ENCODE measurements at places on chromosomes 11 and 22.
A peak's percentile ranks its signal among the peaks of the same experiment; 100 is the strongest.

- DNase-seq = no peak
Measured at GRCh38 chr22:46830841-46831240, 68.4 kb downstream of the TBC1D22A start.

DNA sequence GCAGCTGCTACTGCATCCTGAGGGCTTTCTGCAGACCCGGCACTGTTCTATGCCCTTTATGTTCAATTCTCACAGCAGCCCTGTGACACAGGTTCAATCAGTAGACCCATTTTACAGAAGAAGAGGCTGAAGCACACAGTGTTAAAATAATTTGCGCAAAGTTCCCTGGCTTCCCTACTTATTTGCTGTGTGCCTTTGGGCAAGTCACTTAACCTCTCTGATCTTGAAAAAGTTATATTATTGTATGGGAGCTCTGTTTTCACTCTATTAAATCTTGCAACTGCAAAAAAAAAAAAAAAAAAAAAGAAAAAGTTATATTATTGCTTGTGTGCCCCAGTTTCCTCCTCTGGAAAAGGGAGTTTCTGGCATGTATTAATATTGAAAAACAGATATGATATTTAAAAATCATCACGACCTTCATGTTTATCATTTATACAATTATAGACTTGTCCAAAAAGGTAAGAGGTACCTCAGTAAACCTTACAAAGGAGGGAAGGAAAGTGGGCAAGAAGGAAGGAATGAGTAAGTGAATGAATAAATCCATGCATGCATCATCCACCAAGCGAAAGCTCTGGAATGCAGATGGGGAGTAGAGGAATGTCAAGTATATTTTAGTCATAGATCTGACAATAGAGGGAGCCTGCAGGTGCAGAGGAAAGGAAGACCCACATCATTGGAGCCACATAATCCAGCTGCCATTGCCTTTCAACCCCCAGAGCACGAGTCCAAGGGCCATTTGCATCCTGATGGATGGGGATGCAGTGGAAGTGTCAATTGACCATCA is 21.2 kb upstream of the ISX start:
- DNase-seq = no peak

DNA sequence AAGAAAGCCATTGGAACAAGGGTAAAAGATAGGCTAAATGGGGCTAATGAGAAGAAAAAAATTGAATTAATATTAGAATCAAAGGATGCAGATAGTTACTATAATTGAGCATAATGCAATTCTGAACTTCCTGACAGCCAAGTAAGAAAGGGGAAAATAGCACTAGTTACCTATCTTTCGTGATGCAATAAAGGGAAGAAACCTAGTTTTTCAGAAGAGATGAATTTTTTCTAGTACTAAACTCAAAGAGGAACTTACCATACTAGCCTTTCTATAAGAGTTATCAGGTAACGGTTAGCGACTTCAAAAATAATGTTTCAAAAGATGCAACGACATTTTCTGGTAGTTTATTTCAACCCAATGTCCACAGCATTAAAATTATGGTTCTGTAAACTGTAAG is 8.8 kb upstream of the WT1 start:
- no peak for DNase-seq

GRCh38 chr11:57935402-57936049 is 88.2 kb upstream of the OR9Q1 start:
- DNase-seq = no peak

DNA sequence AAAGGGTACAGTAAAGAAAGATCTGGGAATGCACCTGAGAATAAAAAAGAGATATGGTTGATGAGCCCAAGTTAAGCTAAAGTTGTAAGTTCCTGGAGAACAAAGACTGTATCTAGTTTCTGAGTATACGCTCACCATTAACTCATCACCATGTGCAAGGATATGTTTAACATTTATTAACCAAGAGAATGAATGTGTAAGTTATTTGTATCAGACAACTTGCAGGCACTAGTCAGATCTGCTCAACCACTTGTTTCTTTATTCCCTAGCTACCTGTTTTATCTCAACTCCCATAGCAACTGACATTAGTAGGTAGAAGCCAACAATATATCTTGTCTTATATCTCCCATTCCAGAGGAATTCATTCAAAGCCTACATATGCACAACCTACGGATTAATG is 74.9 kb upstream of the KCNA4 start:
- DNase-seq = no peak

DNA sequence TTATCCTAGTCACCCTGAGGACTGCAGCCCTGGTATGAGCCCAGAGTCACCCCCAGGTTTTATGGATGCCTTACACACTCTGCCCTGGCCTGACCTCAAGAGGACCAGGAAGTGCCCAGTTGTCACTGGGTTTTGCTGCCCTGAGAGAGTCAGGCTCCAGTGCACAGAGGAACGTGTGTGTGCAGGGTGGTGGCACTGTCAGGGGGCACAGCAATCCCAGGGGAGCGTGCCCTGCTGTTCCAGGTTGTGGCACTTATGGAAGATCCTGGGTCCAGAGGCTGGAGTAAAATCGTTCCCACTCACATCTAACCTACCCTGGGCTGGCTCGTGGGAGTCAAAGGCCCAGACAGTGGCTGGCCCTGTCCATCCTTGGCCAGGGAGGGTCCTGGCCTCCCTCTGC is 7.6 kb downstream of the APOBEC3A start:
- no peak for DNase-seq

DNA sequence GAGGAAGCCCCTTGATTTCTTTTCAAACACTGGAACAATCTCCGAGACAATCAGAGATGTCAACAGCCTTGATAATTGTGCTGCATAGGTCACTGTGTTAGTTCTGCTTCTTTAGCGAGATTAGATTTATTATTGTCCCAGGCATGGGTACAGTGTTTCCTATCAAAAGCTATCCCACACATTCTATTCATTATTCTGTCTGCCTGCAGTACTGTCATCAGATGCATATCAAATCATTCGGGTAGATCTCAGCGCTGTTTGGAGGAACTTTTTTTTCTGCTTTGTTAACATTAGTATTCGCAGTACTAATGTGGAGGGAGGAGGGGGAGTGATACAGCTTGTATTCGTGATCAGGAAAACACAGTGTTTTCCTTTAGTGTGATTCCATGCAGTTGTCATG is 208.0 kb downstream of the C11orf91 start:
- DNase-seq = no peak

GRCh38 chr11:121070951-121071845 is 29.8 kb upstream of the TECTA start:
- no peak for DNase-seq

DNA sequence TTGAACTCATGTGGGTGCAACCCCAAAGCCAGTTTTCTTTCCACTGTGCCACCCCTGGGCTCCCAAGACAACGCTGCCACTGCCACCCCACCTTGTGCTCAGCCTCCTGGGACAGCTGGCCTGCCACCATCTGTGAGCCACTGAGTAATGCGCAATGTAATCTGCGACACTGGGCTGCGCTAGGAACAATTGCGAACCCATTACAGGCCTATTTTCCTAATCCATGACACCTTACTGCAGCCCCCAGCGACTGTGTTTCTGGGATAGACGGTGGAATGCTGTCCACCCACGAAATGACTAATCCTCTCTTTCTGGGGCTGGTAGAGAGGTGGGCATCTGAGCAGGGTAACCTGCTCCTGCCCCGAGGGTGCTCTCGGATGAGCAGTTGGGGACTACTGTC is 22.2 kb downstream of the FLRT1 start:
- DNase-seq = peak; percentile 63

DNA sequence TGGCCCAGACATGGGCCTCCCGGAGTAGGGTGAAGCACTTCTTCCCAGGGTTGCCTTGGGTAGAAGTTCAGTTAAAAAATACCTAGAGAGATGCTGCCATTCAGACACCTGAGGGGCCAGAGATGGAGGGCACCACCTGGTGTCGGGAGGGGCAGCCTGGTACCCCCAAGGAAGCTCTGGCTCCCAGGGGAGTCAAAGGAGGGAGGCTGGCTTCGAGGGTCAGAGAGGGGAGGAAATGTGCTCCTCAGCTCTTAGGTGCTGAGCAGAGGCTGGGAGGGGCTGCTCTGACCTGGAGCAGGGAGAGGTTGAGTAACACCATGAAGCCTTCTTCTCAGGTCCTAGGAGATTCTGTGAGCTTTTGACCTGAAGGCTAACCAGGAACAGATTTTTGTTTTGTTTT is 1.1 kb downstream of the USP35 start:
- DNase-seq = no peak

GRCh38 chr11:114440971-114441763 is 1.9 kb downstream of the REXO2 start:
- DNase-seq = no peak

DNA sequence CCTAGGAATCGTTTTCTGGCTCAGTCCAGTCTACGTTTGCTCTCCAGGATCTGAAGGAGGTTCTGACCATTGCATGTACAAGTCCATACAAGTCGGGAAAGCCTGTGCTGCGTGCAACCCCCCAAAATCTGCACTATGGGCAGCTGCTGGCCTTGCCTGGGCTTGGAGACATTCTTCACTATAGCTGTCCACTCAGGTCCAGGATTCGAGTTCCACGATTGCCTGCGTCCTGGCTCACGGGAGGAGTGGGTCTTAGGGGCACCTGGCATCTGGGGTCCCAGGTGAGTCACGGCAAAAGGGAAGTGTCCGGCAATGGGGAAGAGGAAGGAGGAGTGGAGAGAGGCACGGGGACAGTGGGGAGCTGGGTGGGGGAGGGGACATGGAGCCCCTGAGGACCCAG is 563.0 kb downstream of the BRD1 start:
- DNase-seq = no peak

- DNase-seq = no peak
Measured at GRCh38 chr22:18057568-18058209, 20.1 kb upstream of the PEX26 start.

GRCh38 chr11:20156876-20157613 is 3.2 kb downstream of the DBX1 start:
- DNase-seq = no peak

- DNase-seq = no peak
Measured at GRCh38 chr11:70836071-70836470, 416.3 kb downstream of the SHANK2 start.

DNA sequence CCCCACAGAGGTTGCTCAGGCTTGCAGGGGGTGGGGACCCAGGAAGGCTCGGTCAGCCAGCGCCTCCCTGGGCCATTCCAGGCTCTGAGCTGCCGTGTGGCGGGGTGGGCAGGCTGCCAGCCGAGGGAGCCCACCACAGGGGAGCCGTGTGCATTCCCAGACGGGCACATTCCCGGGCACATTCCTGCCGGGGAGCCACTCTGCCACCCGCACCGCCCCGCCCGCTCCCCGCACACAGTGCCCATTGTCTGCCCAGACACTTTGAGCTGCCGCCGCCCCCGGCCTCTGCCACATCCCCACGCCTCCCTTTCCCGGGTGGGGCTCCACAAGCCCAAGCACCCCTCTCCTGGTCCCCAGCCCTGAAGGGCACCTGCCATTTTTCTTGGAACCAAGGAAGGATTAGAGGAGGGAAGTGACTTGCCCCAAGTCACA is 27.4 kb downstream of the RPL3 start:
- DNase-seq = no peak

DNA sequence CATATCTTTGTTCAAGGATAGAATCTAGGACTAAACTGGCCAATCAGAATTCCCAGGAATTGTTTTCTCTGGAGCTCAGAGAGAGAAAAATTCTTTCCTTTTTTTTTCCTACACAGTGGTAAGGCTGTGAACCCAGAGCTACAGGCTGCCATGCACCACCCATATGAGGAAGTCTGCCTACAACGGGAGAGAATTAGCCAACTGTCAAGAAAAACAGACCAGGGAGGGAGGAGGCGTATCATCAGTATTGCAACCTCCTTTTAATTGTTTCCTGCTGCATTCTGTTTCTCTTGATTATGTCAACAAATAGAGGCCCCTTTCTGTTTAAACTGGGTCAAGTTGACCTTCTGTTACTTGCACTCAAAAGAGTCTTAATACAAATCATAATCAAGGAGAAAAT is 176.5 kb upstream of the UBASH3B start:
- no peak for DNase-seq

DNA sequence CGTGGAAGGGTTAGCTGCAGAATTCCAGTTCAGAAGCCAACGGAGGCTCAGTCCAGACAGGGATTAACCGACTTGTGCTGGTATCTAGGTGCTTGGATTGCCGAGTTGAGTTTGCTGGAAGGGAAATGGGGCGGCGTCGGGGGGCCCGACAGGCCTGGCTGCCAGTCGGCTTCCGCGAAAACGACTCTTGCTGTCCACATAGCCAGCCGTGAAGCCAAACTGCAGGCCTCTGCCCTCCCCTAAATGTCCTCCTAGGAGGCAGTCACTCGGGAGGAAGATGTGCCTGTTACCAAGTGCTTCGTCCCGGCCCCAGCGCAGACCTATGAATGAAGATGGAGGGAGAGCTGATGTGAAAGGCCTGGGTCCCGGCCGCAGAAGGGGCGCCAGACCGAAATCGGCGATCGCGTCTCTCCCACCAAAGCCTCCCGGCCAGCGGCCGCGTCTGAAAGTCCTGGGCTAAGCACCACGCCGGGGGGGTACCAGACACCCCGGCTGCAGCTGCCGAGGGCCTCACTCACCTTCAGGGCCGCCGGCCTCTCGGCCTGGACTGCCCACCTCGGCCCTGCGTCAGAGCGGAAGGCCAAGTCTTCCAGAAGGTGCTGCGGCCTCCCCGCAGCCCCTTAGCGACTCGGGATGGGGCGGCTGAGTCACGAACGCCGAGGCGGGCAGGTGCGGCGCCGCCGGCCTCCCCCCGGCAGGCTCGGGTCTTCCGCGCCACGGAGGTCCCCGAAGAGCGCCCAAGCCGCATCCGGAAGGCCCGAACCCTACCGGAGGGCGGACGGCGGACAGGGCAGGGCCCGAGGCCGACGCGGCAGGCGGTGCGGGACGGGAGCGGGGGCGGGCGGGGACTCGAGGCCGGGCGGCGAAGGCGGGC is 7.5 kb downstream of the DPAGT1 start:
- DNase-seq = no peak

Measured in WERI-Rb-1 (cell line).